DMS53 (cell line): ENCODE measurements at places on chromosomes 5 and 9.

GRCh38 chr5:172740428-172741205, 30.4 kb downstream of the DUSP1 start:
- peak; percentile 68 for DNase-seq

- DNase-seq = no peak
Observed at GRCh38 chr5:106691701-106692100, 979.0 kb downstream of the EFNA5 start.

GRCh38 chr5:108398964-108399363, 17.1 kb upstream of the FBXL17 start:
- DNase-seq = no peak

GRCh38 chr5:93990504-93991070, 249.2 kb upstream of the POU5F2 start:
- DNase-seq = peak; percentile 44

DNA sequence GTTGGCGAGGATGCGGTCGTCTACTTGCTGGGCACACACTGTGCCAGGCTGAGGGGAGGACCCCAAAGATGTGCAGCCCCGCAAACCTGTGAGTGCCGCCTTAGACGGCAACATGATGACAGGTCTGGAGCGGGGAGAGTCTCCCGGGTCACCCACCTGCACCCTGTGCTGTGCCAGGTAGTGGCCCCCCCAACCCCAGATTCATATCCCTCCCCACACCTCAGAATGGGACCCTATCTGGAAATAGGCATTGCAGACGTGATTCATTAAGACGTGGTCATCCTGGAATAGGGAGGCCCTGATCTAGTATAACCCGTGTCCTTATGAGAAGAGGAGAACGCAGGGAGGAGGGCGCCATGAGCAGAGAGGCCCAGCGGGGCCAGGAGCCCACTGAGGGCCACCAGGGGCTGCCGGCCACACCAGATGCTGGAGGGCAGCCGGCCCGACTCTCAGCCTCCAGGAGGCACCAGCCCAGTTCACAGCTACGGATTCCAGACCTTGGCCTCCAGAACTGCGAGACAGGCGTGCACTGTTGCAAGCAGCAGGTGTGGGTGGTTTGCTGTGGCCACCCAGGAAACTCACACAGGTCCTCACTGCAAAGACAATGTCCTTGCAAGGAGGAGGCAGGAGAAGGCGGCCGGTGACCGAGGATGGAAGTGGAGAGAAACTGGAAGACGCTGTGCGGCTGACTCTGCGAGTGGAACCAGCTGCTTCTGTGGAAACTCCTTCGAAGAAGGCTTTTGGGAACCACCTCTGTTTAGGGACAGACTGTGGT, 131.9 kb upstream of the LPCAT1 start:
- no peak for DNase-seq

GRCh38 chr5:143920772-143921171, 108.8 kb downstream of the HMHB1 start:
- no peak for DNase-seq

GRCh38 chr5:168822745-168823281, 243.6 kb upstream of the PANK3 start:
- no peak for DNase-seq

DNA sequence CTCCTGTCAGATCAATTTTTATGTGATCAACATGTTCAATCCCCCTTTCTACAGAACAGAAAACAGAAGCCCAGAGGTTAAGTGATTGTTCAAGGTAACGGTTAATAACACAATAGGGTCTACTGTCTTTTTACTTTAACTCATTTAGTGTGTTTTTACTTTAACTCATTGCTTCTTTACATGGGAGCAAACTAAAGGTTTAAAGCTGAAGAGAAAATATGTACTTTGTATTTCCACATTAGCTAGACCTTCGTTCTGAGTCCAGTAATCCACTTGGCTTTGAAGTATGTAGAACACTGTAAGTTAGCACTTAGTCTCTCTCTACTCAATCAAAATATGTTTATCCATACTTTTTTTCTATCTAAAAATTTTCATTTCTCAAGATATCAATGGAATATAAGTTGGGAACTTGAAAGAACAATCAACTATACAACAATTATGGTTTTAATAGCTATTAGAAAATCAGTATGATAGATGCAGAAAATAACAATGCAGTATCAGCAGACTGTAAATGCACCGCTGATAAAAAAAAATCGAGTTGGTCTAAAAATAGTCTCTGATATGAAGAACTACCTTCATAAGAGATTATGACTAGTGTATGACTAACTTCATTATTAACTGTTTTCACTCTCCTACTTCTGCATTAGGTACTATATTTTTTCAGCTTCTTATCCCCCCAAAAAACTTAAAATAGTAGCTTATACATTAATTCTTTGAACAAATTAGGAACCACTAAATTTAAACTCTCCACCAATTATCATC, 20.6 kb downstream of the PGGT1B start:
- no peak for DNase-seq

DNA sequence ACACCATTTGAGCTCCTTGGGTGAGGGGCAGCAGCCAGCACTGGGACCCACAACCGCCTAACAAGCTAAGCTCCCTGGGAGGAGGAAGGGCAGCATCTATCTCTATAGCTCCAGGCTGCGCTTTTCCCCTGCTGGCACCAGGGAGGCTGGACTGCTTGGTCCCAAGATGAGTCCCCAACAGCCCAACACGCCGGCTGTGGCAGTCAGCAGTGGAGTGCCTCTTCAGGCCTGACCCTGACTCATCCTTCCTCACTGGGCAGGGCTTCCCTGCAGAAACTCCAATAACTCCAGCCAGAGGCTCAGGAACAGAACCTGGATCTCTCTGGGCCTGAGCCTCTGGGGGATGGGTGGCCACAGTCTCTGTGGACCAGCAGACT, 113.7 kb upstream of the ADAMTS16 start:
- DNase-seq = no peak

DNA sequence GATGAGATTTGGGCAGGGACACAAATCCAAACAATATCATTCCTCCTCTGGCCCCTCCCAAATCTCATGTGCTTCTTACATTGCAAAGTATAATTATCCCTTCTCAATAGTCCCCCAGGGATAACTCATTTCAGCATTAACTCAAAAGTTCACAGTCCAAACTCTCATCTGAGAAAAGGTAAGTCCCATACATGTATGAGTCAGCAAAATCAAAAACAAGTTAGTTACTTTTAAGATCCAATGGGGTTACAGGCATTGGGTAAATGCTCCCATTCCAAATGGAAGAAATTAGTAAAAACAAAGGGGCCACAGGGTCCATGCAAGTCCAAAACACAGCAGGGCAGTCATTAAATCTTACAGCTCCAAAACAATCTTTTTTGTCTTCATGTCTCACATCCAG, 917.9 kb upstream of the CDH10 start:
- no peak for DNase-seq

GRCh38 chr5:109563739-109564138, 126.0 kb upstream of the MAN2A1 start:
- no peak for DNase-seq

DNA sequence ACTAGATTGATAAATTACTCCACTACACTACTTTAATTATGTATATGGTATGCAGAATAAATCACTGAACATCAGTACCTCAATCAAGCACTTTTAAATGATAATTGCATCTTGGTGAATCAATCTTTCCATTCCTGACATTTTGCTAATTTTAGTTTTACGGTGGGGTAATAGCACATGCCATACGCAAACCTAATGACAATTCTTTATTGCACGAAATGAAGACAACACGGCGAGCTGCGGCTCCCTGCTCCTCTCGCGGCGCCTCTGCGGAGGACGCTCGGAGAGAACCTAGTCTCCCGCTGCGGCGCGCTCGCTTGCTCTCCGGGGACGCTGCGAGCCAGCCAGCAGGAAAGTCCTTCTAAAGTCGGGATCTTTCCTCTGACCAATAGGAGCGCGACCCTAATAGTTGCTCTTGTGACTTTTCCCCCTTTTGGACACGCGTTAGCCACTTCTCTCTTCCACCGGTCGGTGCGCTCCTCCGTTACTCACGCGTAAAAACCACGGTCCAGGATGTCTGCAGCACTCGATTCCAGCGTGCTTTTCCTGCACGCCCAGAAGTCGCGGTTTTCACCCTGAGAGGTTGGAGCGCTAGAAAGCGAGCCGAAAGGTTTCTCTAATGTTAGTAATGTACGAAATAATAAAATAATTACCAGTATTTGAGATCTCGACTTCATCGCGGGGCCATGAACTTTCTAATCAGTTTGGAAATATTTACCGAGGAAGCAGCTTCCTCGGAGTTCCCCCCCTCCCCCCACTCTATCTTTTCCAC, 1.0 kb upstream of the MEF2C start:
- peak; percentile 83 for DNase-seq

DNA sequence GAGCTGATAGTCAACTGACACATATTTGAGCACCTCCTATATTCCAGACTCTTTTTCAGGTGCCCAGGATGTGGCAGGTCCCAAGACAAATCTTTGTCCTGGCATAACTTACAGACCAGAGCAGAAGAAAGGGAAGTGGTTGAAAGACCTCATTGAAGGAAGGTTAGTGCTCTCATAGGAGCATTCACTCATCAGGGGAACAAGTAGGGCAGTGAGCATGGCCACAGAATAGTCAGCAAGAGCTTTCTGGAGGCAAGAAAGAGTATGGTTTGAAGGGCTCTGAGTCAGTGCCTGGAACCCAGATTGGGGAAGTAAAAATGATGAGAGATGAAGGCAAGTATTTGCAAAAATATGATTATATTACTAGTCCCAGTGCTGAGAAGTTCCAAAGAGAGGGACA, 25.0 kb upstream of the ERMP1 start:
- DNase-seq = no peak

GRCh38 chr5:94397508-94397907, 220.9 kb downstream of the KIAA0825 start:
- DNase-seq = peak; percentile 12

- DNase-seq = peak; percentile 98
Observed at GRCh38 chr5:171785517-171785916, at the start of gene SMIM23. Gene SMIM23, plus strand, starts transcription at chr5:171785817. Its CDS starts 55 bp downstream, at chr5:171785872.
